ENCODE measurements at places on chromosomes 5 and 9.

DNA sequence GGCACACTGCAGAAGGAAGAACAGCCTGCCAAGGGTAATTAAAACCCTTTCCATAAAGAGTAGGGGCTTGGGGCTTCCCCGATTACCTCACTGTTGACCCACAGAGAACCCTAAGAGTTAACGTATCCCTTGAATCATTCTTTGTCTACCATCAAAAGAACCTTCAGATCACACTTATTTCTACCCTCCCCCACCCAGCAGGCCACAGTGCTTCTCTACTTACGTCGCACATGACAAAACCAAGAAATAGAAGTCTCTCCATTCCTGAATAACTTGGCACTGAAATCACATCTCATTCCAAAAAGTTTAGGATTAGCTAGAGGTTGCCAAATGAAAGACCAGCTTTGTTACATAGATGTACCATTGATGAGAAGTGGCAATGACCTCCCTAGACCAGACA lies 268.7 kb upstream of the GAS1 start:
- DNase-seq = no peak

- DNase-seq = no peak
Measured at GRCh38 chr5:111280282-111280951, 56.2 kb downstream of the CAMK4 start.

- no peak for DNase-seq
Measured at GRCh38 chr5:45262061-45262590, 434.1 kb downstream of the HCN1 start.

DNA sequence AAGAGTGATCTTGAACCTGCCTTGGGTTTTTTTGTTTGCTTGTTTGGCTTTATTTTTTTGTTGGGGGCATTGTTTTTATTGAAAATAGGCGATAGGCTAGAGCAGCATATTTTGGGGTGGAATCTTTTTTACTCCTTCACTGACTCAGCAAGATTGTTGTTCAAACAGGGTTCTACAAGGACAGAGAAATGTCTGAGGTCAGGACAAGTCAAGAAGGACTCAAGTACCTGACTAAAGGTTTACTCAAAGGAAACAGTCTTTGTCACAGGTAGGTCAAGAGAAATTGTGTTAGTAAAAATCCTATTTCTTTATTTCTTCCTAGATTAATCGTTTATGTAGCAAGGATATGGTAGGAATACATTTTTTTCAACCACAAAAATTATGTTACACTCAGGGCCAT lies 1564.0 kb upstream of the CDH9 start:
- DNase-seq = no peak

DNA sequence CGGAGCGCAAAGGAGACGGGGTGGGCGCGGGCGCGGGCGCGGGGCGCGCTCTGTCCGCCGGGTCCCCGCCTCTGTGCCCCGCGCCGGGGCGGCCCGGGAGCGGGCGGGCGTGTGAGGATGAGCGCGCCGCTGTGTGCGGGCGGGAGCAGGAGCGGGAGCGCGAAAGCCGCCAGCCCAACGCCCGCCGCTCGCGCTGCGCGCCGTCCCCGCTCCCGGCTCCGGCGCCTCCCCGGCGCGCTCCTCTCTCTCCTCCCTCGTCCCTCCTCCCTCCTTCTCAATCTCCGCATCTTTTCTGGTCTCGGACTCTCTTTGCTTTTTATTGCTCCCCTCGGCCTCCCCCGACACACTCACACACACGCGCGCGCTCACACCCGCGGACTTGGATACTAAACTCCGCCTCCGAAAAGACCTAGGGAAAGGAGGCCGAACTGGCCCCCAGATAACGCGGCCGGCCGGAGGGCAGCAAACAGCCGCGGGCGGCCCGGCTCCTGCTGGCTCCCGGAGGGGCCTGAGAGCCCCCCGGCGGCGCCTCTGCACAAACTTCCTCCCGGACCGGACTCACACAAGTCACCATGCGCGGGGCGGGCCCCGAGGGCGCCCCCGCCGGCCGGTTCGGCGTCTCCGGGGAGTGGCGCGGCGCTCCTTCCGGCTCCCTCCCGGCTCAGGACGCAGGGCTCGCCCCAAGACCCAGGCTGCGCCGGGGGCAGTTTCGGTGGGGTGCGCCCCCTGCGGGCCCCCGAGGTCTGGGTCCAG lies at the start of gene FIBCD1:
Gene FIBCD1 (minus strand): TSS at position 596 of the 753 bp plus-strand sequence. CDS start 640 bp downstream, outside the sequence.
- no peak for DNase-seq

Data from activated T-helper 1 cell treated with anti-CD3 and anti-CD28 coated beads, Interleukin-2, amount 50 U/mL, for 16 hours (primary cell).